Osteocyte (in vitro differentiated cells): ENCODE measurements at places on chromosomes 3 and 15. TPM values are rescaled to one million over a fixed set of nuclear protein-coding genes. Genes with fewer than 3 reads are reported as not detected.

SEC11A gene
- 201 and 202 TPM in 2 replicates for total RNA-seq

DNA sequence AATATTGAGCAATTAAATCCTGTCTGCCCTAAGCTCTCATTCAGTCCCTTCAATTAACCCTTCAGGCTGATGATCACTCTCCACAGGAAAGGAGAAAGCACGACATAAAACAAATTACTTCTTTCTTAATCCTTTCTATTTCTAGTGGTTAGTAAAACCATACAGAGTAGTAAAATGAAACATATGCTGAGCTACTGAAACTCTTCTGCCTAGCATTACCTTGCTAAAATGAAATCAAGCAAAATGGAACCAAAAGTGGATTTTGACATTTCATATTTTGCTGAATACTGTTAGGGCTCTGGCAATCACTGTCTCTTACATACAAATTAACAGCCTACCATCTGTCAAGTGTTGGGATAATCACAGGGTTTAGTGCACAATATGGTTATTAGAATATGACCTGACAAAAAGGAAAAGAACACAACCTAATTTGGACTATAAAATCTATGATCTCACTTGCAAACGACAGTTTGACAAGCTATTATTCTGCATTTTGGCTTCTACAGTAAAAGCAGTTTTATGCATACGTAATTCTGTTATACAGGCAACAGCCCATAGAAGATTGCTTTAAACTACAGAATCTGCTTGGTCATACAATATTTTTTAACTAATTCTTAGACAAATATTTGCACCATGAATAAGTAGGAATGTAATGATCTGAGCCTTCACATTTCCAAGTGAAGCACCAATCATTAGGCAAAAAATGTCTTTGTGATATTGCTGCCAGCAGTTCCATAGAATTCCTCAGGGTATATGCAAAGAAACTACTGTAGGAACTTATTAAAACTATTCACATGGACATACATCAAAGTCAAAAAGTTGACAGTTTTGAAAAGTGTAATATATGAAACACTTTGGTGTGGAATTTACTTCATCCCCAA, 105.0 kb downstream of the FHIT start:
- no peak for DNase-seq

RTP3 gene
- not detected in 2 replicates for total RNA-seq

LSAMP gene
- 3.9 and 4.4 TPM in 2 replicates for total RNA-seq

DNA sequence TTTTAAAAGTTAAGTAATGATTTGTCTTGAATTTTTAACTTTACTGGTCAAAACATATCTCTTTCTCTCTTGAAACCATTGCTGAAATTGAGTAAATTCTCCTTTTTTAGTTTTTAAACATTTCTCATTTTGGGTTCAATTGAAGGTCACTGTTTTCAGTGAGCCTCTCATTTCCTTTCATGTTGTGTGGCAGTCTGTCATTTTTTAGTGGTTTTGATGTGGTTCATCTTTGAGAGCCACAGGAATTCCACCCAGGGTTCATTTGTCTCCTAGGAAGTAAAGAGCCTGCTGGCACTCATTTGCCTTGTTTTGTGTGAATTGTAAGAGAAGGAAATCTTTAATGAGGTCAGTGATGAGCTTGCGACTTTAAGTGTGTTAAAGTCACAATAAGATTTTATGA, 10.4 kb downstream of the CLDN11 start:
- no peak for DNase-seq

DNA sequence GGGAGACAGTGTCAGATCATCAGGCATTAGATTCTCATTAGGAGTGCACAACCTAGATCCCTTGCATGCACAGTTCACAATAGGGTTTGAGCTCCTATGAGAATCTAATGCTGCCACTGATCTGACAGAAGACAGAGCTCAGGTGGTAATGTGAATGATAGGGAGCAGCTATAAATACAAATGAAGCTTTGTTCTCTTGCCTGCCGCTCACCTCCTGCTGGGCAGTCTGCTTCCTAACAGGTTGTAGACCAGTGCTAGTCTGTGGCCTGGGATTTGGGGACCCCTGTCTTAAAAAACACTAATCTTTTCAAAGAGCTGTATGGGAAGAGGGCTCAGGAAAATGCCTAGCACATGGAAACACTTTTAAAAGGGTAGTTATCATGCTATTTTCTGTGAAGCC, 50.9 kb upstream of the PARP14 start:
- DNase-seq = no peak

GABRA5 gene
- not detected in 2 replicates for total RNA-seq

DLEC1 gene
- total RNA-seq = 0.24 and 0.62 TPM in 2 replicates
